ENCODE measurements at places on chromosomes 16 and 17. TPM values are rescaled to one million over a fixed set of nuclear protein-coding genes. Genes with fewer than 3 reads are reported as not detected.

Gene TPSG1
- total RNA-seq: not detected

Gene NOXO1
- not detected for total RNA-seq

Gene ARMC7
- 16.1 TPM for total RNA-seq

Gene SLC22A31
- not detected for total RNA-seq

Gene PYDC1
- total RNA-seq: not detected

Gene SMIM22
- not detected for total RNA-seq

Gene TVP23A
- not detected for total RNA-seq

Gene ZNF688
- 12.5 TPM for total RNA-seq

Gene DOC2B
- total RNA-seq: not detected

Gene MMP25
- total RNA-seq: 58.0 TPM

Gene NAA60
- total RNA-seq: 46.3 TPM

Gene GPR142
- total RNA-seq: not detected
